Sciatic nerve (tissue), 2 donors: ENCODE measurements at places on chromosomes 6 and 20. TPM values are rescaled to one million over a fixed set of nuclear protein-coding genes. Genes with fewer than 3 reads are reported as not detected.

The LY86 gene
- total RNA-seq: 4.1 TPM

The OR2B6 gene
- total RNA-seq: not detected

DNA sequence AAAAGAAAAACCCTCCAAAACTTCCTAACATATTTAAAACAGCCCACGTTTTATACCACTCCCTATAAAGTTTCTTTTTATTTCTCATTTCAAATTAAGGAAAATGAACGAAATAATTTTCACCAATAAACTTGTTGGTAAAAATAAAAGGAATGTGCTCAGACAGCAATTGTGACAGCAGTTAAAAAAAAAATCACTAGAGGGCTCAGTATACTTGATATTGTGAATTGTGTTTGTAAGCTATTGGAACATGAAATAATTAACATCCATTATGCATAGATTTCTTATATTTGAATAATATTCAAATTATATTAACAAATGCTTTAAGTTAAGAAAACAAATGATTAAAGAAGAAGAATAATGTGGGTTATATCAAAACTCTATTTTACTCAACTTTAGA, 105.5 kb downstream of the ASCC3 start:
- no peak for DNase-seq

DNA sequence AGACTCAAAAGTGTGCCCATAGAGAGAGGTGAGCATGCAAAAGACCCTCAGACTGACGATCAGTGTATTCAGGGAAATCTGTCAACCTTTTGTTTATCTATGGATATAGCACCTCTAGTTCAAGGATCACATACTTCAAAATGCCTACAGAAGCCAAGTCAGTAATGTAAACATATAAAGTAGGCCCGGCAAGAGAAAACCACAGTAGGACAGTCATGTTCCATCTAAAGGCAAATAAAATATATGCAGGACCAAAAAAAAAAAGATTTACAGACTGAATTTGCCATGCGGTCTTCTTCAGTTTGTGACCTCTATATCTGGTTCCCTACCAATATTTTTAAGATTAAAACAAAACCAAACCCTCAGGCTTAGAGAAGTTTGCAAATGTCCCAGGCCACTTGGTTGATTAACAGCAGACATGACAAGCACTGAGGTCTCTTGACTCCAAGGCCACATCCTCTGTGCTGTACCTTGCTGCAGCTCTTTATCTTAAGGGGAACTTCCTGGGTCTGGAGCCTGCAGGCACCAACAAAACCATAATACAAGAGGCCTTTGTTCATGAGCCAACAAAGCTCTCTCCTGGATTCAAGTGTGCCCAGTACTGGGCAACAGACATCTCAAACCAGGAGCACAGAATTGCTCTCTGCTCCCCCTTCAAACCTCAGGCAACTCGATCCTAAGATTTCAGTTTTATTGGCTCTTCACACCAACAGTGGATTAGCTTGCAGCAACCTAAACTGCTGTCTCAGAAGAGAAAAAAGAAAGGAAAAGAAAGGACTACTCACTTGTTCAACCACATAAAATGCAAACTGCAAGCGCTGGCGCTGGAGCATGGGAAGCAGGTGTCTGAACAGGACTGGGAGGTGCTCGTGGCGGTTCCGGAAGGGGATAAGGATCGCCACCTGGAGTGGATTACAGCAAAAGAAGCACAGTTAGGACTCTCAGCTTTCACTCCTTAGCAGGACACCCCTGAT, 71.7 kb downstream of the B4GALT5 start:
- DNase-seq: no peak
